ENCODE measurements at places on chromosomes 12 and 14. TPM values are rescaled to one million over a fixed set of nuclear protein-coding genes. Genes with fewer than 3 reads are reported as not detected.

- DNase-seq, result no peak
Measured at GRCh38 chr12:29152223-29152868, 3.3 kb downstream of the FAR2 start.

GRCh38 chr12:22282283-22282682 is 52.2 kb downstream of the ST8SIA1 start:
- no peak for DNase-seq

- DNase-seq, result no peak
Measured at GRCh38 chr12:55653031-55653430, 16.3 kb downstream of the OR10P1 start.

GRCh38 chr12:52006726-52007157 is at the start of gene TAMALIN:
Gene TAMALIN (plus strand): TSS chr12:52006946. CDS start chr12:52007020, 74 bp downstream.
- peak; percentile 39 for DNase-seq

- DNase-seq, result no peak
Measured at GRCh38 chr14:22484632-22485031, 104.4 kb downstream of the DAD1 start.

- no peak for DNase-seq
Measured at GRCh38 chr14:70005281-70005805, 126.1 kb downstream of the SMOC1 start.

- peak; percentile 55 for DNase-seq
Measured at GRCh38 chr14:34081101-34081575, 130.3 kb upstream of the EGLN3 start.

GRCh38 chr12:114680604-114681069 is 3.3 kb downstream of the TBX3 start:
- no peak for DNase-seq

DNA sequence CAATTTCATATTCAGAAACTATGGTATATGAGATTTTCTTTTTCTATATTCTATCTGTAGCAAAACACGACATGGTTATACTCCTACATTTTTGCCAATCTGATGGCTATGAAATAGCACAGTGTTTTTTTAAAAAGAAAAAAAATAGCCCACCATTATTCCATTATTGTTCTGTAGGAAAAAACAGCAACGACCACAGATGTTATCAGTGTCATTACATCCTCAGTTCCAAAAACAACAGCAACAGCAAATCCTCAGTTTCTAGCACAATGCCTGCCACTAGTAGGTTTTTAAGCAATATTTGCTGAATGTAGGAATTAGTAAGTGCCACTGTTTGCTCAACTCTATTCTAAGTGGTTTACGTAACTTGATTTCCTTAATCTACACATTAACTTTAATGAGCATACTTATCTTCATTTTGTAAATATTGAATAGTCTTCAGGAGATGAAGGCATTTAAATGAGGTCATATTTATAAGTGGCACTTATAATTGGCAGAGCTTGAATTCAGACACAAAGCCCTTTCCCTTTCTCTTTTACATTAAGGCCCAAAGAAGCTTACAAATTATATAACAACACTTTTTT is 8.3 kb downstream of the RNASE6 start:
- no peak for DNase-seq

- peak; percentile 97 for DNase-seq
Measured at GRCh38 chr14:61694830-61695694, at the start of gene HIF1A. Gene HIF1A (plus strand): TSS chr14:61695513. CDS start chr14:61695805, 292 bp downstream.

DNA sequence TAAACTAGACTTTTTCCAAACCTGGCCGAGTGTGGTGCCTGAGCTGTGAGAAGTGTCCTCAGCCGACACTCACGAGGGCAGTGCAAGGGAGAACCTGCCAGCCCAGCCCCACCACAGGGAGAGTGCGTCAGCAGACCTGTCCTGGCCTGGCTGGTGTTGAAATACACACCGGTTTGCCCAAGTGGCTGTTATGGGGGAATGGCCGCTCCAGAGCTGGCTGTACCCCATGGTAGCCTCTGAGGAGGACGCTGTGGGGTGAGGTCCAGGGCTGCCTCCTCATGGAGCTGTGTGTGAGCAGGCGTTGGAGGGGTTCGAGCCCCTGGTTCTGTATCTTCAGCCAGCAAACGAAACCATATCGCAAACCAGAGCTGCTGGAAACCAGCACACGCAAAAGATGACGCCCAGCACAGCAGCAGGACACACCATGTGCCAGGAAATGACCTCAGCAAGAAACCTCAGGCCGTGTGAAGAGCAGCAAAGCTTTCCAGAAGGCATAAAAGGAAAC is 9.4 kb downstream of the ANKRD9 start:
- peak; percentile 97 for DNase-seq

- DNase-seq, result no peak
Measured at GRCh38 chr12:41441180-41441579, 253.1 kb downstream of the PDZRN4 start.

DNA sequence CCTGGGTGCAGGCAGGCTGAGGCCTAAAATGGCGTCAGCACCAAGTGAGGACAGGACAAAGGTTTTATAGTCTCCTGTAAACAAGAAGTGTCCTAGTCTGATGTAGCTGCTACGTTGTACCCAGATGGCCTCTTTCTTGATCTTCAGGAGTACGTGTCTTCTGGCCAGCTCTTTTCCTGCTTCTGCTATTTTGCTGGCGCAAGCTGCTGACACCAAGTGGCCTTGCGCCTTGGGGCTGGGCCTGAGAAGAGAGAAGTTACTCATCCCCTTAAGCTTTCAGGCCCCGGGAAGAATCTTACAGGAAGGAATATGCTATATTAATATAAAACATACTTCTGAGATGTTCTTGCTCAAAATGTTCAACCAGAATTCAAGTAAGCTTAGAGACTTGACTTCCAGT is 605.2 kb downstream of the GALC start:
- no peak for DNase-seq

Gene CLEC14A
- 35.9 TPM for total RNA-seq

Gene MRPS35
- total RNA-seq, result 153 TPM

- no peak for DNase-seq
Measured at GRCh38 chr12:20458011-20458410, 89.7 kb downstream of the PDE3A start.

Gene SLC35E3
- total RNA-seq, result 2.7 TPM

DNA sequence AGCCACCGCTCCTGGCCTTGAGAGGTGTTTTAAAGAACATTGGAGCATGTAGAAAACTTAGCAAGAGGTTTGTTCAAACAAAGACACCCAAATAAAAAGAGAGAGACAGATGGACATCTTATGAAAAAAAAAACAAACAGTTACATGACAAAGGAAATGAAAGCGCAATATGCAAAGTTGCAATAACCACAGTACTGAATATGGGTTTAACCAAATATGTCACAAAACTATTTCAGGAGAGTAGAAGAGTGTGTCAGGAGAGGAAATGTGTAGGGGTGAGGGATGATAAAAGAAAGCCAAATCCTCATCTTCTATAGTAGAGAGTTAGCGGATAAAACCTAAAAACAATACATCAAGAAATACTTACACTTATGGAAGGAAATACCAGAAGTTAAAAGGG is 98.4 kb downstream of the GTF2A1 start:
- DNase-seq, result no peak

DNA sequence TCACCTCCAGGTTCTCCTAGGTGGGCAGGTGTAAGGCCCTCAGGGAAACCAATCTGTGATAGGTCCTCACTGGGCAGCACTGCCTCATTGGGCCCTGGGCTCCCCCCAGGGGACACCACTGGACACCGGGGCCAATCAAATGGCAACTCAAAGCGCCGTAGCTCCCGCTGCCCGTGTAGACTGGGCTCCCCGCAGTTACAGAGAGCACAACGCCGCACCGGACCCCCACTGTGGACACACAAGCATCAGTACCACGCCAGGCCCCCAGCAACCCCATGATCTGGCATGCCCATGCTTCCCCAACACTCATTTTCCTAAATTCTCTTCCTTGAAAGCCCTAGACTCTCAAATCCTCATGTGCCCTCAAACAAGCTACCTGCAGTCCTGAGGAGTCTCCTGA is 6.1 kb downstream of the KMT2D start:
- no peak for DNase-seq

Gene GPRC5A
- 0.56 TPM for total RNA-seq

GRCh38 chr12:10215436-10215835 is 2.8 kb downstream of the GABARAPL1 start:
- no peak for DNase-seq

Gene EPYC
- total RNA-seq, result not detected

DNA sequence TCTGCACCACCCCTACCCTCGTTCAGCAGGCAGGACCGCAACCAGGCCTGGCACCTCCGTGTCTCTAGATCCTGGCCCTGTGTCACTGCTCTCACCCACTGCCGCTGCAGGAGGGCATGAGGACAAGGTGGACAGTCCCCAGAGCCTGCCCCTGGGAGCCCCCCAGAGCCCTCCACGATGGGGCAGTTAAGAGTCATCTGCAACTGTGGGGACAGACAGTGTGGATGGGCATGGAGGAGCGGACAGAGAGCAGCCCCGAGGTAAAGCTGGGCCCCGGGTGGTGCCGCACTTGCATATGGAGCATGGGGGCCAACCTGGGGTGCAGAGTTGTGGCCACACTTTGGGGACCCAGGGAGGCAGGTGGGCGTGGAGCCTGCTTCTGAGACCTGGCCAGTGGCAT is 905.1 kb upstream of the USP15 start:
- DNase-seq, result no peak

Gene YLPM1
- 28.4 TPM for total RNA-seq

DNA sequence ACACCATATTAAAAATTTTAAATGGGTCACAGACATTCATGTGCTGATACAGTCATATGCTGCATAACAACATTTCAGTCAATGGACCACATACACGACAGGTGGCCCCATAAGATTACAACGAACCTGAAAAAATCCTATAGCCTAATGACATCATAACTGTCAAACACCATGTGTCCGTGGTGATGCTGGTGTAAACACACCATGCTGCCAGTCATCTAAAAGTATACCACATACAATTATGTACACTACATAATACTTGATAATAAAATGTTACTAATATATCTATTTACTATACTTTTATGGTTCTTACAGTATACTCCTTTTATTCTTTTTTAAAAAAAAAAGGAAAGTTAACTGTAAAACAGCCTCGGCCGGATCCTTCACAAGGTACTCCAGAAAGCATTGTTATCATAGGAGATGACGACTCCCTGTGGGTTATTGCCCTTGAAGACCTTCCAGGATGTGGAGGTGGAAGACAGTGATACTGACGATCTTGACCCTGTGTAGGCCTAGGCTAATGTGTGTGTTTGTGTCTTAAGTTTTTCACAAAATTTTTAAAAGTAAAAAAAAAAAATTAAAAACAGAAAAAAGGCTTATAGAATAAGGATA is 5.0 kb upstream of the TDG start:
- no peak for DNase-seq

- no peak for DNase-seq
Measured at GRCh38 chr12:90706036-90706435, 248.9 kb downstream of the CCER1 start.

DNA sequence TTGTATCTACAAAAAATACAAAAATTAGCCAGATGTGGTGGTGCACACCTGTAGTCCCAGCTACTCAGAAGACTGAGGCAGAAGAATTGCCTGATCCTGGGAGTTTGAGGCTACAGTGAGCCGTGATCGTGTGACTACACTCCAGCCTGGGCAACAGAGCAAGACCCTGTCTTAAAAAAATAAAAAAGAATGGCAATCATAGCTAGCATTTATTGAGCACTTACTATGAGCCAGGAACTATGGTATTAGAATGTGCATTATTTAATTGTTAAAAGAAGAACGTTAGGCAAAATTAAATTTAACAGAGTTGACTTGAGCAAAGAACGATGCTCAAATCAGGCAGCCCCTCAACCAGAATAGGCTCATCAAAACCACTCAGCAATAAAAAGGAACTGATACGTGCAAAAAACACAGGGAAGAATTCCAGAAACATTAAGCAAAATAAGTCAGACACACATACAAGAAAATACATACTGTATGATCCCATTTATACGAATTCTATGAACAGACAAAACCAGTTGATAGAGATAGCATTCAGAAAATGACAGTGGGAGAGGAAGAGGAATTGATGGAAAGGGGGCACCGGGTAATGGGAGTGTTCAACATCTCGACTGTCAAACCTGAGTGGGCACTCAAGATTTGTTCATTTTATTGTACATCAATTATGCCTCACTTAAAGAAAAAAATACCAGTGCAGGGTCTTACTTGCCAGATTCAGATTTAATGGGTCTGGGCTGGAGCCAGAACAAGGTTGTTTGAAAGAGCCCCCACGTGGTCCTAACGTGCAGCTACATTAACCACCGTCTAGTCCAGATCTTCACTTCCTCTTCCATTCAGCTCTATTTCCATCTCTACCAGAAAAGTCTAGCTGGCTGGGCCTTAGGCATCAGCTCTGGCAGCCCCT is 8.0 kb downstream of the SCNN1A start:
- no peak for DNase-seq

- no peak for DNase-seq
Measured at GRCh38 chr14:59036134-59036533, 152.3 kb upstream of the DAAM1 start.

Gene SSTR1
- 0.83 TPM for total RNA-seq

Gene ETFRF1
- 76.6 TPM for total RNA-seq

- DNase-seq, result no peak
Measured at GRCh38 chr12:5525783-5526367, 94.0 kb downstream of the NTF3 start.

DNA sequence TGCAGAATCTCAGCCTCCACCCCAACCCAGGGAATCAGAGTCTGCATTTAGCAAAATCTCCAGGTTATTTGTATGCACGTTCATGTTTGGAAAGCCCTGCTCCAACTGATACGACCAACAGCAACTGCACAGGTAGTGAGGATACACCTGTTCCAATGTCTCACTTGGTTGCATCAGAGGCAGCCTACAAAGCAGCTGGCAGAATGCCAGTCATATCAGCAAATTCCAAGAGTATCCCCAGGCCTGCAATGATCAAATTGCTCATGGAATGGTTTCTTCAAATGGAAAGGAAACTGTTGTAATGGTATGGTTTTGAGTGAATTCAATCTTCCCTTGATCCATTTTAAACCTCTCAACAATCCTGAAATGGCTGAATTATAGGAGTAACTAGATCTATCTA is 75.4 kb downstream of the GRIP1 start:
- no peak for DNase-seq

- DNase-seq, result peak; percentile 57
Measured at GRCh38 chr14:50792634-50793068, 38.3 kb downstream of the NIN start.
